AG04449 (cell line): ENCODE measurements at places on chromosomes 3 and 15.

DNA sequence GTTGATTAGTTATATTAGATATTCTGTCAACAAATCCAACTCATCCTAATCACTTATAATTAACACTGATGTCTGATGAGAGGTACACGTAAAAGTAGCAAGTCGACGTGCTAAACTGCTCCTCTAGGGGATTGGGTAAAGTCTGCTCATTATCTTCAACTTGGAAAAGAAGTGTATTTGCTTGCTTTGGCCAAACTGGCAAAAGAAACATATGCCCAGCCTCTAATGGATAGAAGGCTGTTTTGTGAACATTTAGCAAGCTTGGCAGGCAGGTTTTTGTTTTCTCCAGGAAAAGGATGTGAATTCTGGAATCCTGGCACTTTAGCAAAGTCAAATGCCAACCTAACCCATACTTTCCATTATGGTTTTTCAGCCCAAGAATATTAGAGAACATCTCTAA, 264.8 kb downstream of the TBL1XR1 start:
- no peak for DNase-seq

- DNase-seq: no peak
Measured at GRCh38 chr15:89360294-89360971, 25.8 kb upstream of the POLG start.

GRCh38 chr3:9659849-9660248, 10.5 kb downstream of the MTMR14 start:
- DNase-seq: no peak

DNA sequence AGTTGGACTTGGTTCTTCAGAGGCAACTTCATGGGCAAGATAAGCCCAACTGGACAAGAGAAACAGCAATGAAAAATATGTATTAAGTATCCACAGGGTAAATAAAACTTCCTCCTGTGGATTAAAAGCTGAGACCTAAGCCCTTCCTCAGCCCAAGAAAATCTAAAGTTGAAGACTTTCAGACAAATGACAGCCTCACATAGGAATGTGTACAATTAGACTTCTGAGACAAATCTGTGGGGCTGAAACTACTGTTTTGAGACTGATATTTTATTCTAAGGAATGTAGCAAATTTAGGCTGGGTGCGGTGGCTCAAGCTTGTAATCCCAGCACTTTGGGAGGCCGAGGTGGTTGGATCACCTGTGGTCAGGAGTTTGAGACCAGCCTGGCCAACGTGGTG, 74.2 kb upstream of the IL12A start:
- DNase-seq: no peak

DNA sequence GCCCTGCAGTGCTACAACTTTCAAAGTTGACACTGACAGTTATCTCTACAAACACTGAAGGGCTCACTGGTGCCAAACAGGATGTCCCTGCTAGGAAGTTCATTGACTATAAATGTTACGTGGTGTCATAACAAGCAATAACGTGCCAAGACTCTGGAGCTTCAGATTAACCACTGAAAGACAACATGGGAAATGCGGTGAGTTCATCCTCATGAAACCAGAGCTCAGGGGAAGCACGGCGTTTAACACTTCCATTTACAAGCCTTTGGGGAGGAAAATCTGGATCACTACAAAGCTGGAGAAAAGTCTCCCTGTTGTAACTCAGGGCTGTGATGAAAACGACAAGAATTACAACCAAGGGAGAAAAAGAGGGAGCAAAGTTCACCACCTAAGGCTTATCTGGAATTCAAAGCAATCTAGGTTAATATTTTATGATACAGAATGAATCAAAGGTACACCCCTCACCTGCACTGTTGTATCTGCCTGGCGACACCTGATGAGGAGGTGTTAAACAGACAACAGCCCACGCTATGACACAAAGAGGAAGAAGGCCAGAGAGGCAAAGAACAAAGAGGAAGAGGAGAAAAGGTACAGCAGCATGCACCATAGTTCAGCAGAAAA, 27.0 kb downstream of the SHQ1 start:
- no peak for DNase-seq

DNA sequence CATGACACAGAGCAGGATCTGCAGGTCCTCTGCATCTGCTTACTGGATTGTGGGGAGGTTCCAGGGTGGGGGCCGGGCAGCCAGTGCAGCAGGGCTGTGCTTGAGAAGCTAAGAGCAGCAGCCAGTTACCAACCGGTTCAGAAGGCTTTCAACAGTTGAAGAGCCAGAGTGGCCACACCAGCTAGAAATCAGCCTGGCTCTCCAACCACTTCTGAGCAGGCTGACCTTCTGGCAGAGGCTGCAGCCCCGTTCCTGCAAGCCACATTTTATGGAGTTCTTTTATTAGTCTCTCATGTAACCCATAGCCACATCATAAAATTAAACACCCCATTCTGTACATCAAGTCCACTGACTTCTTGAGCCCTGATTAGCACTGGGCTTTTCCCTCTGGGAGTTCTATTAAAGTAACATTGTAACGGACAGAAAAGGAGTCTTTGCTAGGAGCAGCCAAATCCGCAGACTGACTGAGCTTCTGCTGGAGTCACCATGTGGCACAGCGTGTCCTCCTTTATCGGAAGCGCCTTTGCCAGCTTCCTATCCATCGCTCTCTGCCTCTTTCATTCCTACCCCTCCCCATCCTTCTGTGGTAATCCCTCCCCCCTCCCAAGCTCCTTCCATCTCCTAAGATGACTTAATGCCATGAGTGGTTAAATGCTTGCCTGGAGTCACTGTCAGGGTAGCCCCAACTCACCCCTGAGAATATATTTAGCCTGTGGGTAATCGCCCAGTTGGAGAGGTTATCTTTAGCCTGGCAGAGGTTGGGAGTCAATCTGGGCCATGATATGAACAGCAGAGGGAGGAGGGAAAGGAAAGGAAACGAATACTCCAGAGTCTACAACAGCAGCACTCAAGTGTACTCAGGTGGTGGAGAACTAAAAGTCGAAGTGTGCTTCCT, 138.5 kb upstream of the HES1 start:
- no peak for DNase-seq

- DNase-seq: no peak
Measured at GRCh38 chr3:134824791-134825190, 29.7 kb downstream of the EPHB1 start.

DNA sequence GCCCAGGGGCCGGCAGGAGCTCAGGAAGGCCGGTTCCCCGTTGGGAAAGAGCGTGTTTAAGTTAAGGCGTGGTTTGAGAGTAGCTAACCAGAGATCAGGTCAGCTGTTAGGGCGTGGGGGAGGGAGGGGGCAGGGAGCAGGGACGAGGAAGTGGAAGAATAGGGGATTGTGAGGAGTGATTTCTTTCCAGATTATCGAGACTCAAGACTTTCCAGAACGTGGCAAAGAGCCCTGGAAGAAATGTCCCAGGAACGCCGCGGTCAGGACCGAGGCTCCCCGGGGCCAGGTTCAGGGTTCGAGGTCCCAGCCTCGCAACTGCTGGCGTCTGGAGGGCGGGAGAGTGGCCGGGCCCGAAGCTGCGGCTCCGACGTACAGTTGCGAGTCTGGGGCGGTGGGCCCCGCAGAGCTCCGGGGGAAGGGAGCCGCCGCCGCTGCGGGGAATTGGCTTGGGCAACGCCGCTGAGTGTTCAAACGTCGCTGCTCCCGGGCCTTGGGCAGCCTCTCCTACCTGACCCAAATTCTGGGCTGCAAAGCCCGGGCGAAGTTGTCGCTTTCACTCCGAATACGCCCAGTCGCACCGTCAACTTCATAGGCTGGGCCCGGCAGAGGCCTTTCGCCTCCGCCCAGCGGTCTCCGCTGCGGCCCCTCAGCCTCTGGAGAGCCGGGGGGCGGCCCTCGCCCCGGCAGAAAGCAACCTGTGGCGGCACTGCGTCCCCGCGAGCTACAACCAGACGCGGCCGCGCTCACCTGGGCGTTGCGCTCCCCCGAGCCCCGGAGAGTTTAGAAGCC, 9.5 kb downstream of the ISL2 start:
- no peak for DNase-seq

GRCh38 chr3:76377074-76377473, 591.7 kb upstream of the ZNF717 start:
- no peak for DNase-seq

- no peak for DNase-seq
Measured at GRCh38 chr3:32310918-32311839, 72.7 kb downstream of the CMTM8 start.

DNA sequence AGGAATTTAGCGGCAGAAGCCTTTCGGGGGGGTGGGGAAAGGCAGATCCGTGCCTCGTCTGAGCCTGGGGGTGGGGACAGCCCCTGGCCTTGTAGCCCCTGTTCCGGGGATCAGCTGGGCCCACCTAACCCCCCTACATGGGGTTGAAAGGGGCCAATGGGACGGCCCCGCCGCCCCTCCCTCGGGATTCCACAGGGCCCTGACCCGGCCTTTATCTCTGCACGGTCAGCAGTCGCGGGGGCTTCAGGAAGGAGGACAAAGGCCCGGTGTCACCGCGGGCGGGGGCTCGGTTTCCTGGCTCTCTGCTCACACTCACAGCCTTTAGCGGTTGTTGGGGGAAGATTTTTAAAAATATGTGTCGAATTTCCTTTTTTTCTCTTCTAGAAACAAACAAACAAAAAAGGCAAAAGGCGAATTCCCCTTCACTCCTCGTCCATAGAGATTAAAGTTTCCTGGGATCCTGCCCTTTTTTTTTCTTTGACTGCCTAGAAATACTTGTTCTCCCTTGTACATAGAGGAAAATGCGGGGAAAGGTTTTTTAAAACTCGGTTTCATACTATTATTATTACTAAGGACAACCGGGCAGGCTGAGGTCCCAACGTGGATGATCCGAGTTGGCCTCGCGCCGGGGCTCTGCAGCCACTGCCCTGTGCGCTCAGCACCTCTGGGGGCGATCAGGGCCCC, 7.9 kb downstream of the FOXL2 start:
- DNase-seq: no peak

GRCh38 chr3:66822186-66823008, 175.7 kb upstream of the KBTBD8 start:
- no peak for DNase-seq

DNA sequence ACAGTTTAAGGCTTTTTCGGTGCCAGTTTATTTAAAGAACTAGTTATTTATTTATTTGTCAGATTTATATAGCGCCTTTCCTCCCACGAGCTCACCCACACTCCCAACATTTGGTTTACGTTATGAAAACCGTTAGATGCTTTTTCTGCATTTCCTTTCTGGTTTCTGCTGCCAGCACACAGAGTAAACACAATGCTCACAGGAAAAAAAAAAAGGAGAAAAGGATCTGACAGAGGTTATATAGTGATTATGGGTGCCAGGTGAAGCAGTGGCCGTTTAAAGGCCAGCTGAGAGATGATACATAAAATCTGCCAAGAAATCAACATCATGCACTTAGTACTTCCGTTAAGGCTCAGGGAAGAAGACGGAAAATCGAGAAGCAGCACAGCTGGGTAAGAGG, 37.9 kb downstream of the ETV5 start:
- no peak for DNase-seq

DNA sequence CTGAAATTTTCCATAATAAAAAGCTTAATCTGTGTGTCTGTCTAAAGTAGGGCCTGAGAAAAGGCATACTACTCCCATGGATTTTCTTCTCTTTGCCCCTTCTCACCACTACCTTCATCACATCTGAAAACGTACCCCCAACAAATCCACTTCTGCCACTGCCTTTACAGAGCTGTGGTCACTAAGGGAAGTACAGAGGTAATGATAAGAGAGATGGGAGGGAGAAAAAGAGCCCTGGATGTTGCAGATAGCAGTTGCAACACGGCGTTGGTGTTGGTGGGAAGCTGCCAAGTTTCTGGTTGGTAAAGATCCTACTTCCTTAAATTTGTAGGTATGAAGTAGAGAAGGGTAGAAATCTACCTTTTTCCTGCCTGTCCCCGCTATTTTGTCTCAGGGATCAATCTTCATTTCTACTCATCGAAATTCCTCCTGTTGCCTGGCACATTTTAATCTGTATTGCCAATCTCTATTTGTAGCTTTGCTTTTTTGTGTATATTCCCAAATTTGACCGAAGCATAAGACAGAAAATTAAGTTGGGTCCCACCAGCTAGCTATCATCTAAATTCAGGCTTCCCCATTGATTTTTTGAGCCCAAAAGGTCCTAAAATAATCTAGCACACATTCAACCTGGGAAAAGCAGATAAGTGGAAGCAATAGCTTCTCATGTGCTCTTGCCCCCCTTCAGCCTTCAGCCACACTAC, 102.9 kb downstream of the TFDP2 start:
- no peak for DNase-seq

DNA sequence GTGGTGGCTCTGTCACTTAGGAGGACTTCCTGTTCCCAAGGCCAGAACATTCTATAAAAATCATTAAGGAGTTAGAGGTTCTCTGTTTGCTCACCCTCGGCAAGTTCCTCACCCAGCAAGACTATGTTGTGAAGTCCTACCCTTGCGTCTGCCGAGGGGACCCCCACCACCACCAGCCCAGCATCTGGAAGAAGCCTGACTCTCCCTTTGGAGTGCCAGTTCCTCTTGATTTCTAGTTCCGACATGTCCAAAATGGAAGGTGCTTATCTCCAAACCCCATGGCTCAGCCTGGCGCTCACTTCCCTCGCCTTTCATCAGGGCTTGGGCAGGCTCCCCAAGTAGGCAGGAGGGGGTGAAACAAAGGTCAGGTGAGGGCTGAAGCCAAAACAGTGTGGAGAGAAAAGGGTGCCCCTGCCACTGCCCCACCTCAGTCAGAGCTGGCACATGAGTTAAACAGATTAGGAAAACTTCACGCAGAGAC, 41.0 kb downstream of the BHLHE40 start:
- DNase-seq: no peak

GRCh38 chr15:89052474-89052873, 35.8 kb upstream of the ABHD2 start:
- DNase-seq: peak; percentile 99

DNA sequence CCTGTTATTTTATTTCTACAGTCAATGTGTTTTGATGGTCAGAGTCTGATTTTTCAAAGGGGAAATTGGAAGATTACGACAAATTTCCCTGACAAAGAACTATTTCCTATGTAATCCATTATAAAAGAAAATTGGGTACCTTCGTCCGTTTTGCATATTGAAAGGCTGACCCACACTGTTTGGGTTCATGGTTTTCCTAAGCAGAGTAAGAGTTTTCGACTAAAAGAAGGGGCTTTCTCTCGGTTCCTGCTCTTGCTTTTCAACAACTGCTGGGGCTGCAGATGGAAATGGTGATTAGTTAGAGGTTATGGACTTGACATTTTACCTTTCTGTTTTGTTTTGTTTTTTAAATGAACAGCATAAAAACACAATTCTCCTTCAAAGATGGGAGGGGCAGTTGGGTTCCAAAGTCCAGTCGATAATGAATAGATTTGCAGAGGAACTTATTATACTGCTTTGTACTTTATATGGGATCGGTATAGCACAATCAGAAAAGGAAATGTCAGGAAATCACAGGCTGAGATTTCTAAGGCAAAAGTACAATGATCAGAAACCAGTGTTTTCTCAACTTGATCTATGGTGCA, 978 bp downstream of the KCNMB2 start:
- DNase-seq: no peak
